ENCODE measurements at places on chromosomes 1 and 21. TPM values are rescaled to one million over a fixed set of nuclear protein-coding genes. Genes with fewer than 3 reads are reported as not detected.

The CNKSR1 gene
- 0.37 TPM for total RNA-seq

The LGR6 gene
- 0.53 TPM for total RNA-seq

DNA sequence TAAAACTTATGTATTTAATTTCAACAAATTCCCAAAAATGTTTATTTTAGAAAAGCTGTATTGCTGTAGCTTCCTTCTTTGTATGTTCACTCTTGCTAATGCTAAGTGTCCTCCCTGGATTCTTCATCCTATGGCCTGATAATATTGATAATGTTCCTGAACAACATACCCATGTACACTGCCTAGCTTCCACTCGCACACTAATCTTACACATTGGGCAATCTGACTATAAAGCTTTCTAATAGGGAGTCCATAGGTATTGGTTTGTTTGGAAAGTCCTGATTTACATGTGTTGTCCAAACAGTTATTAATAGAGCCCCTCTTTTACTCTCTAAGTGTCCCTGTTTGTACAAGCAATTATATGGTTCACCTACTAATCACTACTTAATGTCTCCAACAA is 783 bp downstream of the F13B start:
- no peaks in the 10 kb centered on the region for H3K4me1 ChIP-seq
- no peak overlapping the region for H3K27ac ChIP-seq
- no peaks in the 10 kb centered on the region for H3K36me3 ChIP-seq
- no peak overlapping the region for H3K4me3 ChIP-seq
- H3K27me3 ChIP-seq = no peaks in the 10 kb centered on the region

DNA sequence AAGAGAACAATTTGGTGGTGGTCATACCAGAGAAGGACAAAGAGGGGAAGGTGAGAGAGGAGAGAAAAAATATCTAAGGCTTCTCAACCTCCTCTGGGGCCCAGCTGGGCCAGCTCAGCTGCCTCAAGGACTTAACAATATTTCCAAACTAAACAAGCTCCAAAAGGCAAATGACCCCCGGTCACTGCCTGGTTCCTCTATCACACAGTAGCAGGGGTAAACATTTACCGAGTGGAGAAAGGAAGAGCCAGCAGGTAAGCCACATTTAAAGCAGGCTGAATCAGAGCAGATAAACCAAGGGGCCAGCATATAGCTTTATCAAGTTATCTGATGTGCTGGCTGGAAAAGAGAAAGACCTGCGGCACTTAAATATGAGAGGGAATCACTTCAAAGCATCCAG is 102.1 kb downstream of the KCND3 start:
- DNase-seq = no peak
- no peak overlapping the region for H3K27ac ChIP-seq
- no peaks in the 10 kb centered on the region for H3K27me3 ChIP-seq
- H3K4me3 ChIP-seq = no peak overlapping the region
- no peaks in the 10 kb centered on the region for H3K36me3 ChIP-seq

- no peaks in the 10 kb centered on the region for H3K36me3 ChIP-seq
- no peak overlapping the region for H3K27ac ChIP-seq
- H3K4me3 ChIP-seq = no peak overlapping the region
- no peaks in the 10 kb centered on the region for H3K27me3 ChIP-seq
- H3K4me1 ChIP-seq = no peaks in the 10 kb centered on the region
These were observed 1.9 kb upstream of the AMY2B start for GRCh38 chr1:103569493-103569892.

- no peak overlapping the region for H3K4me3 ChIP-seq
- H3K27me3 ChIP-seq = no peaks in the 10 kb centered on the region
- H3K36me3 ChIP-seq = no peaks in the 10 kb centered on the region
- DNase-seq = no peak
- H3K27ac ChIP-seq = no peak overlapping the region
These were observed 10.8 kb upstream of the TMEM52 start for GRCh38 chr1:1929639-1930545.

DNA sequence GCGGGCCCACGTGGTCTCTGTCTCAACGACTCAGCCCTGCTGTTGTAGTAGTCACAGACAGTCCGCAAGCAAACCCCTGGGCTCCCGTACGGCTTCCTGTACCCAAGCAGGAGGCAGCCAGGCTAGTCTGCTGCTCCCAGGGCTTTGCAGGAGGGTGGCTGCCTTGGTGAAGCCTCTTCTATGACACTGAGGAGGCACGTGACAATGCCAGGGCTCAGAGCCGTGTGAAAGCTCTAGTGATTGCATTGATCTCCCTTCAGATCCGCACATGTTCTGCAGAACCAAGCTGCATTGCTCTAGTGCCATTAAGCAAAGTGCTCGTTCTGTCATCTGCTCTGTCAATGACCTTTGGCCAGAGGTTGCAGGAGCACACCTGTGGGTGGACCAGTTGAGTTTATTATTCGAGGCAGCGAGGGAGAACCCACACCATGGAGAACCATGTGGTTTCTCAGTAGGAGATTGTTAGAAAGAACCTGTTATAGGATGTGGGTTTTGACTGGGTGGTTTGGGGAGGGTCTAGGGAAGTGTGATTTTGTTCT is 18.0 kb downstream of the UMODL1 start:
- no peak for DNase-seq
- no peak overlapping the region for H3K27ac ChIP-seq
- no peaks in the 10 kb centered on the region for H3K36me3 ChIP-seq

- no peak for DNase-seq
- no peak overlapping the region for H3K27ac ChIP-seq
- H3K4me3 ChIP-seq = no peak overlapping the region
- no peaks in the 10 kb centered on the region for H3K4me1 ChIP-seq
- no peaks in the 10 kb centered on the region for H3K36me3 ChIP-seq
These were observed 117.6 kb downstream of the CENPF start for GRCh38 chr1:214720561-214720960.

DNA sequence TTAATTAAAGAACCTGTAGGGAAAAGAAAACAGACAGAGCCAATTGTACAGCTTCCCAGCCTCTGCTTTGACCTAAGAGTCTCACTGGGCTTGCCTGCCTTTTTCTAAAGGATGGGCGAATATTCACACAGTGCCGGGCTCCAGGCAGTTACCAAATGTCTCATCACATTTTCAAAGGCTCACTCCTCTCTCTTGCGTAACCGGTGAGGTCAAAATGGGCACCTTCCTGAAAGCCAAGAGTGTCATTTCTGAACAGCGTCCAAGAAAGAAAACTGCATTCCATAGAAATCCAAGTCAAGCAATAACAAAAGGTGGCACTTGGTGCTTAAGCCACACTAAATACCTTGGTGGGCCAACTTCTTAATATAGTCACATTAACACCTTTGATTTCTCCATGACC is 710 bp upstream of the PALMD start:
- H3K4me1 ChIP-seq = no peaks in the 10 kb centered on the region
- H3K4me3 ChIP-seq = no peak overlapping the region
- DNase-seq = no peak
- H3K36me3 ChIP-seq = no peaks in the 10 kb centered on the region

DNA sequence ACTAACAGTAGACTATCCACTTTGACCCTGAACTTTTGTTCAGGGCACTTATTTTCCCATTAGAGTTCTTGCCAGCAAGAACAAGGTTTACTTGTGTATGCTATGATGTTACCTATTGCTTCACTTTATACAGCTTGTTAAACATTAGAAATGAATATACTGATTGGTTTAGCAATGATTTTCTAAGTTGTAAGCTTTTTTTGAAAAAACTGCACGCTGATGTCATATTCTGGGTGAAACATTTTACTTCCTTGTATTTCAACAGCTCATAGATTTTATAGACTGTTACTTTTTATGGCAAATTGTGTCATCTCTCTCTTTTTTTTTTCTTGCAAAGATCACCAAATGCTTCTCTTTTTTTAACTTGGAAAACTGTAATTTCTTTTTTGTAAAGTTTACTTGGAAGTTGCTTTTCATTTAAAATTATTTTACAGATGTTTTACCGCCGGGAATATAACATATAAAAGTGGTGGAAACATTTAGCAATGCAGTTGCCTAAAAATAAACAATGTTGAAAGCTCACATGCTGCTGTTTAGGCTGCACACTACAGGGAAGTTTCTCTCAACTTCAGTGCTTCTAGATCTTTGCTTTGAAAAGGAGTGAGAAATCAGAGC is 215.3 kb upstream of the NFIA start:
- H3K27me3 ChIP-seq = peaks cover 7% of the 10 kb centered on the region
- H3K27ac ChIP-seq = no peak overlapping the region

DNA sequence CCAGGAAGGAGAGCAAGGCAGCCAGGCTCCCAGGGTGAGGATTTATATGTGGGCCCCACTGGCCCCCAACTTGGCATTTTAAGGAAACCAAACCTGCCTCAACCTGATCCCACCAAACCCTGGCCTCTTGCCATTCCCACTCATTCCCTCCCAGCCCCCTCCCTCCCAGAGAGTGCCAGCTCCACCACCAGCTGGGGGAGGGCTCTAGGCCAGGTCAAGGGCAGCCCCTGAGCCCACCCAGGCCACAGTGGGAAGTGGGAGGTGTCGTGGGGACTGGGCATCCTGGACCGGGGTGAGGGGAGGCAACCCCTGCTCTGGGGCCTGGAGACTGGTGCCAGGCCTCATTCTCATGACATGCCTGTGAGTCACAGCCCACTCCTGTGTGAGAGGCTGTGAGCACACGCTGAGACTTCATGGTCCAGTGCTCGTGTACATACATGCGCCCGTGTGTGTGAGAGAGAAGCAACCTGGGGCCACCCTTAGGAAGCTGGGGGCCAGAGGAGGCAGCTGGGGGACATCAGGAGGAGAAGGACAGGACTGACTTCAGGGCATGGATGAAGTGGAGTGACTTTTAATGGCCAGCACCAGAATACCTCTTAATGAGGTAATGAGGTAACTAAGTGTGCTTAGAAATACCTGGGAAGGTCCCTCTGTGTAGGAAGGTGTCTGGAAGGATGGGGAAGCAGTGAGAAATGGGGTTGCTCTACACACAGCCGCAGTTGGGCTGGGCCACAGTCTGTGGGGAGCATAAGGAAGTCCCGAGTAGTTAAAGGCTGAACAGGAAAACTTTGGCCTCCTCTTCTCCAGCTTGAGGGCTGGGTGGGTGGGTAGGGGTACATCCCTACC is at the start of gene S100A2:
Gene S100A2, minus strand, starts transcription at position 316 of the 846 bp plus-strand sequence. CDS start 1,967 bp downstream, outside the sequence.
- peak within 1 kb of the TSS; percentile 43 for H3K27ac ChIP-seq
- no peaks in the 10 kb centered on the region for H3K27me3 ChIP-seq
- no peaks in the 10 kb centered on the region for H3K36me3 ChIP-seq
- H3K4me1 ChIP-seq = peaks cover 24% of the 10 kb centered on the region
